ENCODE measurements at places on chromosomes 3 and 15.

DNA sequence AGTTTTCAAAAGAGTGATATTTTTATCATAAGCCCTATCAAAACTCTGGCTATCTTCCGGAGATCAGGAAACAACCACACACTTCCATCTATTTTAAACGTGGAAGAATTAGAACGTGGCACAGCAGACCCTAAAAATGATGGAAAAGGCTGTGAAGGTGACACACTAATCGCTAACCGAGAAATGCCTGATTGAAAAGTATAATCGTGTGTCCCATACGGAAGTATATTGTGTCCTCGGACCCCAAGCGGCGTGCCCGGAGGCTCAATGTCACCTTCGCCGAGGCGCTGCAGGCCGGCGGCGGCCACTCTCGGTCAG lies 642 bp downstream of the COX5A start:
- DNase-seq: no peak

DNA sequence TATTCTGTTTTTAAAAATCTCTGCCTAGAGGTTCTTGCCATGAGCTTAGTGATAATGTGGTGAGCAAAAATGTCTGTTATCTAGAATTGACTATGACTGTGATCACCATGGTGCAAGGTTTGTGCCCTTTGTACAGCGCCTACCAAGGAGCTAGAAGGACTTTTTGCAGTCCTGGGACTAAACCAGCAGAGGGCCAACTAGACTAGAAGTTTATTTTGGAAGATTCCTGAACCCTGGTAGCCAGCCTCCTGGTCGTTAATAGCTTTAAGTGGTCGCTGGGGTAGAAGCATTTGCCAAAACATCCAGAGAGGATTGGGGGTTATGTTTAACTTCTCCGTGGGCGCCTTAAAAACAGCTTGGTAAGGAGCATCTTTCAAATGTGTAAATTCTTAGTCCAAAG lies 7.8 kb downstream of the SCG5 start:
- DNase-seq: peak; percentile 67

DNA sequence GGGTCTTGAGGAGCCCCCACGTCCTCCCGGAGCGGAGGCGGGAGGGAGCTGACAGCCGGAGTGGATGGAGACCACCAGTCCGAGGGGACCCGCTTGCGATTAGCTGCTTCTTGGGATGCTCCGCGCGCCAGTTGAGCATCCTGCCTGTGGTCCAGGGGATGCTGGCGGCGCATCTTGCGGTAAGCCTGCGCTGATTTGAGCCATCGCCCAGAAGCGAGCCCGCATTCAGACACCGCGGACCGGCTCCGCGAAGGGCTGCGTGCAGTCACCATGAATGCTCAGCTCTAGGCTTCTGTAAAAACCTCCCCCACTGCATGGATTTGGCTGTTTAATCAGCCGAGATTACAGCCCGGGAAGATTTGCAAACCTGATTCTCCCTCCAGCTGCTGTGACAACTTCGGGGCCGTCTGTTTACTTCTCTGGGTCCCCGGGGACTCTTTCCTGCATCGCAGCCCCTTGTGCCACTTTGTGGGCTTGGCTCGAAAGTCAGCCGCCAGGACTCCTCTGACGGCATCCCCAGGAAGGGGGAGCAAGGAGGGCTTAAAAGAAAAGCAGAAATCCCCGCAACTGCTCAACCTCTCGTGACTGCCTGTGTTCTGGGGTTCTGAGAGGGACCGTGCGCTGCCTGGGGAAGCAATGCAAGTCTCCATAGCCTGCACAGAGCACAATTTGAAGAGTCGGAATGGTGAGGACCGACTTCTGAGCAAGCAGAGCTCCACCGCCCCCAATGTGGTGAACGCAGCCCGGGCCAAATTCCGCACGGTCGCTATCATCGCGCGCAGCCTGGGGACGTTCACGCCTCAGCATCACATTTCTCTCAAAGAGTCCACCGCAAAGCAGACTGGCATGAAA lies 171.1 kb downstream of the KCNAB1 start:
- peak; percentile 22 for DNase-seq

- DNase-seq: no peak
These were observed 92.4 kb downstream of the TOP2B start for GRCh38 chr3:25572336-25572735.

Measured in fibroblast of the aortic adventitia (primary cell).